NCI-H2029 (cell line): ENCODE measurements at places on chromosomes 5 and 9.

DNA sequence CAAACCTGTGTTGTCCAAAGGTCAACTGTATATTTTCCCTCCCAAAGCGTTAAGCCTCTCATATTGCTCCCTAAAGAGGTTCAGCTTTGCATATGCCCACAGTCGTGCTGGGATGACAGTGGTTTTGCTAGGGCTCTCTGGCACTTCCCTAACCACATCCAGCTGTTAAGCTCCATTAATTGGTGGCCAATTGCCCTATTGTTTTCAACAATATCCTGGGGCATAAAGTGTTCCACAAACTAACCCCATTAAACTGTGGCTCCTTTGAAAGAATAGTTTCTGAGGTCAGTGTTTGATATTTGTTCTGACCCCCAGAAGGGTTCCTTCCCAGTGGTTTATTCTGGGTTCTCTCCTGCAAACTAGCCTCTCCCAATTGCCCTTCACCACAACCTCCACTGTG, 194.5 kb downstream of the HSD17B3 start:
- DNase-seq = no peak

GRCh38 chr9:34518110-34518616, 4.6 kb downstream of the ENHO start:
- no peak for DNase-seq

- DNase-seq = no peak
Measured at GRCh38 chr5:80989883-80990282, 29.7 kb downstream of the RASGRF2 start.

GRCh38 chr9:136542241-136543040, 3.4 kb downstream of the NOTCH1 start:
- DNase-seq = no peak

DNA sequence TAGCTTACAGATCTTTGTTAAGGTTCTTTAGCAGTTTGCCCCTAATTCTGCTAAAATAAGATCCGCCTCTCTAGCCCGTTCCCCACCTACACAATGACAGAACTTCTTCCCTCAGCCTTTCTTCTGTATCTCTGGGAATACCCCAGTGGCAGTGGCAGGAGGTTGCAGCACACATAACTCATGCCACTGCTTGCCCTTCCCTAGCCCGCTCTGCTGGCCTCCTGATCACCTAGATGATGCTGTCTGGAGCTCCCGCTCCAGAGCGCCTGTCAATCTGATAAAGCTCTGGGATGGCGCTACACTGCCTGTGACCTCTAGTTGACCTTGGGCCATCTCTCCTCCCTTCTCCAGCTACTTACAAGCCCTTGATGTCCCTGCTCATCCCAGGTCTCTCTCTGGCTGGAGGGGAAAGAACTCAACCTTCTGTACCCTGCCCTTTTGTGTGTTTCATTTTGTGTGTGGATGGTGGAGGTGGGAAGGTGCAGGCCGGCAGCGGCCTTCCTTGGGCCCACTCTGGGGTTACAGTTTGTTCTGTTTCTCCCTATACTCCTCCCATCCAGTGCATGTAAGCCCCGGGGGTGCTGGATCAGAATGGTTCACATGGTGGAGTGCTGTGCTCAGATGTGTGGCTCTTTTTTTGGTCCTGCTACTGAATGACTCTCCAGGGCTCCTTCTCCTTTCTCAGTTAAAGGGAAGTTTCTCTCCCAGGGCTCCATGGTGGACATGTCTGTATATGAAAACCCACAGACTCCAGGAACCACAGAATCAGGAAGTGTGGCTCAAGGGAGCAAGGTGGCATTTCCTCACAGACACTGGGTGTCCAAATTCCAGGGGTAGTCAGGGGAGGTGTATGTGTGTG, 29.1 kb downstream of the MTX3 start:
- DNase-seq = no peak

DNA sequence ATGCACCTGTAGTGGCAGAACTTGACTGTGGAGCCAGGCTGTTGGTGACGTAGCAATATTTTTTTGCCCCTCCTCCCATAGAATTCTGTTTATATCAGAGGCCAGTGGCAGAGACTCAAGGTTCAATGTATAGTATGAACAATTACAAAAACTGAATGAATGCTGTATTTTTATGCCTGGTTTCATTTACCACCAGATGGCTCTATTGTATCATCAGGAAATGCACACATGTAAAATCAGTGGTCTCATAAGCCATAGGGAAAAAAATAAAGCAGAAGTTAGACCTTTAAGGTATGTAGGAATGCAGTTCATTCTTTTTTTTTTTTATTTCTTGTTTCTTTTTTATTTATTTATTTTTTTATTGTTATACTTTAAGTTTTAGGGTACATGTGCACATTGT, 43.6 kb downstream of the CCDC192 start:
- no peak for DNase-seq

GRCh38 chr9:134870746-134871662, 9.6 kb upstream of the FCN2 start:
- no peak for DNase-seq
